ENCODE measurements at places on chromosomes 6 and 20.

- peak; percentile 4 for DNase-seq
Observed at GRCh38 chr20:51156041-51156982, 133.4 kb upstream of the KCNG1 start.

DNA sequence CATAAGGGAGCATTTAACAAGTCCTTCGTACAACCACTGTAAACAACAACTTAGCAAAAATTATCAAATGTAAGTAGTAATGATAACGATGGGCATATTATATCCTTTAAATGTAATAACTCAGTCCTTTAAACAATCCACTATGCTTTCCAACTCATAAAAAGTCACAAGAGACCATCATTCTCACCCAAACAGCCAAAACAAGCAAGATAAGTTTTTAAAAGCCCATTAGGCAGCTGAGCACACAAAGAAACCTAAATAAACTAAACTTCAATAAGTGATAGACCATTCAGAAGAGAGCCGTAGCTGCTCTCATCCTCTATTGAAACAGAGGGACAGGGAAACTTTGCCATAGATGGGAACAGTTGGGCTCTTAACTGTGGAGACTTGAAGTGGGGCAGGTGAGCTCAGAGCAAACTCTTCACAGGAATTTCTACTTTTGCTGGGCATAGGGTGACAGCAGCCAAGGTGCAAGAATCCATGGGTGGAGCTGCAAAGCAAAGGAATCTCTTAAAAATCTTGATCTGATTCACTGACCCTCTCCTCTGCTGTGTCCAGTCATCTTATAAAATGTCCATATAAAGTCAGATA lies 22.5 kb downstream of the RAB22A start:
- no peak for DNase-seq

DNA sequence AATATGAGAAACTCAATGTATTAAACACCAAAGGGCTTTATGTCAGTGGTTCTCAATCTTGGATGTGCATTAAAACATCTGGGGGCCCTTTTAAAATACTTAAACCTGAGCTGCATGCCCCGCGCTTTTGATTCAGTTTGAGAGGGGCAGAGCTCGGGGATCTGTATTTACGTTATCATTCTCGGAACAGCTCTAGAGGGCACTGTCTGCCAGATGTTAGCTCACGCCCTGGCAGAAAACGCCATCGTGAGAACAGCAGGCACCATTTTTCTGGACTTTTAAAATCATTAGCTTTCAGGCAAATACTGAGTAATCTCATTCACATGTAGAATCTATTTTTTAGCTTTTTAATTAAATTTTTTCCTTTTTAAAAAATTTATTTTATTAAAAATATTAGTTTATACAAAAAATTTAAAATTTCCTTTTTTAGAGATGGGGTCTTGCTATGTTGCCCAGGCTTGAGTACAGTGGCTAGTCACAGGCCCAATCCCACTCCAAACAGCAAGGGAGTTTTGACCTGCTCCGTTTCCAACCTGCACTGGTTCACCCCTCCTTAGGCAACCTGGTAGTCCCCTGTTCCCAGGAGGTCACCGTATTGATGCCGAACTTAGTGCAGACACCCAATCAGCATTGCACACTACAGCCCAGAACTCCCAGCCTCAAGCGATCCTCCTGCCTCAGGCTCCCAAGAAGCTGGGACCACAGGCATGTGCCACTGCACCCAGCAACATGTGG lies 30.0 kb upstream of the ZNF133 start:
- no peak for DNase-seq

- DNase-seq, result no peak
Observed at GRCh38 chr20:48822879-48823385, 4.9 kb downstream of the PREX1 start.

DNA sequence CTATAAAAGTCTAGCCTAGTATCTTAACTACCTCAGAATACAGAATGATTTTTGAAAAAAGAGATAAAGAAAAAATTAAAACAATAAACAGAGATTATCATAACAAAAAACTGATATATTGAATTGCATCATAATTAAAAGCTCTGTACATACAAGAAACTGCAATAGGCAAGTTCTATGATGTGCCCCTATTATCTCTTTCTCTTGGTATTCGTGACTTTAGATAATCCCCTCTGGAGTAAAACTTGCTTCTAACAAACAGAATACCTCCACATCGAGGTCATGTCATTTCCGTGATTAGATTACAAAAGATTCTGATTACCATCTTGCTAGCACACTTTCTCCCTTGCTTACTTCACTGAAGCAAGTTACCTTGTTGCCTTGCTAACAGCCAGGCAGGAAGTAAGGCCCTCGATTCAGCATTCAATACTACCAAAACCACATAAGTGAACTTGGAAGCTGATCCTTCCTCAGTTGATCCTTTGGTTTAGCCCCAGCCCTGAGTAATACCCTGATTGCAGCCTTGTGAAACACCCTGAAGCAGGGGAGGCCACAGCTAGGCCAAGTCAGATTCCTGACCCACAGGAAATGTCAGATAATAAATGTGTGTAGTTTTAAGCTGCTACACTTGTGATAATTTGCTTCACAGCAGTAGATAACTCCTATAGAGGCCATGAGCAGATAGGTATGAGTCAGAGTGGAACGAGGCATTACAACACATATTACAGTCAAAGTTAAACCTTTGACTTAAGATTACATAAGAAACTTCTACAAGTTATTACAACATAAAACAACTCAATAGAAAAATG lies 53.7 kb upstream of the TMX4 start:
- DNase-seq, result no peak

GRCh38 chr6:121398127-121398526 lies 37.3 kb upstream of the GJA1 start:
- DNase-seq, result no peak

- DNase-seq, result no peak
Observed at GRCh38 chr6:166997768-166998255, 1.4 kb upstream of the CEP43 start.

DNA sequence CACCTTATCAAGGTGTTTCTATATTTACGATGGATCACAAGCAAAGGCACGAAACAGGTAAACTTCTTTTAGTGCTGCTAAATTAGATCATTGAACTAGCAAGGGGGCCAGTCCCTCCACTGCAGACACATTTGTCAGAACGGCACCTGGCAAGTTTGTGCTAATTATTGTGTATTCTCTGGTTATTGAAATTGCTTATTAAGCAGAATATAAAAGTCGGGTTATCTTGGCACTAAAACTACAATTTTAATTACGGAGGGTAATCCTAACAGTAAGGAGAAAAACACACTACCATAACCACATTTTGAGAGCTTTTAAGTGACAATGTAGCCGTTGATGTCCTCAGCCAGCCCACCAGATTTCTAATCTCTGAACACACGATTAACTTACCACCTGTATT lies 118.9 kb upstream of the BTN3A2 start:
- no peak for DNase-seq

DNA sequence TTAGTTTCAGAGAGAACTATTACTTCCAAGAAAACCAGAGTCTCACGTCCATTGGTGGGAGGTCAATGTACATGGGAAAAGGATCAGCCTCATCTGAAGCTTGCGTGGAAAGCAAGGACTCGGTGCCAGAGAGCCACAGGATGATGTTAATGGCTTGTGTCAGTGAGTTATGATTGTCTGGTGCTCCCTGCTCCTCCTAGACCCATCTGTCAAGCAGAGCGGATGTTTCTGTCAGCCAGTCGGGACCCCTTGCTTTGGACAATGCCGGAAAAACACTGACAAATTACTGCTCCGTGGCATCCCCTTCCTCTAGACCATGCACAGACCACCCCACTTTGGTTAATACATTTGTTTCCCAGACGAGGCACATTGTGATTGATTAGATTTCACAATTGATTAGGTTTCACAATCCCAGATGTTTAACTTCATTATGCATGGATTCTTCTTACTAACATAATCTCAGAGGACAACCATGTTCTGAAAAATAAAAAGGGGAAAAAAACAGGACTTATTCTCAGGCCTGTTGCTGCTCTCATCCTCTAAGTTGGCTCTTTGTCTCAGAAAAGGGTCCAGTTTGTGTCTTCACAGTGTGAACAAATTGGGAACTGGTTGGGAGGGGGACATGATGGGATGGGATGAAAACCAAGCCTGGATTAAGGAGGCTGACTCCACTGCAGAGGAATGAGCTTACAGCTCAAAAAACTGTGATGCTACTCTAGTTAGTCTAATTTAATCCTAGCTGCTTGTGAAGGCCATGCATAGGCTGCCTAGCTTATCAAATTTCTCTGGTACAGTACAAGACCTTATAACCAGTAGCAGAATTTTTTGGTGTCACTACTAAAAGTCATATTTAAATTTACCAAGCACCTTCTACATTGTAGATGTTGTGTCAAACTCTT lies 51.9 kb downstream of the UNC5CL start:
- DNase-seq, result no peak

GRCh38 chr6:143971482-143972205 lies 36.4 kb downstream of the PLAGL1 start:
- DNase-seq, result no peak

- DNase-seq, result no peak
Observed at GRCh38 chr6:37015532-37015931, 10.1 kb downstream of the FGD2 start.

DNA sequence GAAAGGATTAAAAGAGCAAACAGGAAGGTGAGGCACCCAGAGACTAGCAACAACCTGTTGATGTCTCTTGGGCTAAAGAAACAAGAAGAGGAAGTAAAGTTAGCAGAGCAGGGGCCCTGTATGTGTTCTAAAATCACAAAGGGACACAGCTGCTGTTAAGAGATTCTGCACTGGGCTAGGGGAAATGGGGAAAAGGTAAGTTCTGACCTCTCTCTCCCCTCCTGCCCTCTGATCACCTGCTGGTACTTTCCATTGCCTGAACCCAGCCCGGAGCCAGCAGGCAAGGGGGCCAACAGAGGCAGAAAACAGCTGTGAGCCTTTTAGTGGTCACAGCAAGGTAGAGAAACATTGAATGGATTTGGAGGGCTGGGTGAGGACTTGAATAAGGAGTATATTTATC lies 13.5 kb upstream of the CNR1 start:
- no peak for DNase-seq

GRCh38 chr6:116217069-116217468 lies 36.8 kb downstream of the TSPYL4 start:
- no peak for DNase-seq

- peak; percentile 61 for DNase-seq
Observed at GRCh38 chr6:109308018-109308492, 74.2 kb downstream of the CD164 start.

DNA sequence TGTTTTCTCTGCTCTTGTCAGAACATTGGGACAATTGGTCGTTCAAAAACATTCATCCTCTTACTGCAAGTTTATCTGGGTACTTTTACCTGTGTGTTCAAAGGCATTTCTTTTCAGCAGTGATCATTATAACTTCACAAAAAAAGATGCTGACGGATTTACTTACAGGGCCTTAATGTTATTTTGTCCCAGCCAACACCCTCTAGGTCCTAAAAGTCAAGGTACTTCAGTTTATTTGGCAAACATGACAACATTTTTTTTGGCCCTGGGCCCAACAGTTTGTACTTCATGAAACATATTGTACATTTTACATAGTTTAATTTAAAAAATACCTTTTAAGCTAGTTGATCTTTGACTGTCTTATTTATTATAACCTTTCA lies 241.2 kb upstream of the TAB2 start:
- no peak for DNase-seq

DNA sequence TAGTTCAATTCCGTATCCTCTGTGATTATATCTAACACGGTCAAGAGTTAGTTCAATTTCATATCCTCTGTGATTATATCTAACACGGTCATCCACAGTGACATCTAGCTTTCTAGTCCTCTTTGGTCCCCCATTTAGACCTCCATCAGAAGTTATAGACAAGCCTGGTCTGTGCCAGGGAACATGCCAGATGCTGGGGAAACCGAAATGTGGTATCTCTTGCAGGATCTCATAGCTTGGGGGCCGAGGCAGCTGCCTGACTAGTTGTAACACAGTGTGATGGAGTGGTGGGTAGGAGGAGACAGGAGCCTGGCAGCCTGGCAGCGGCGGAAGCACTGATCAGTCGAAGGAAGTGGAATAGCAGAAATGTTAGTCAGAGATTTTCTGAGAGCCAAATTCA lies 13.8 kb upstream of the SMOC2 start:
- DNase-seq, result no peak

DNA sequence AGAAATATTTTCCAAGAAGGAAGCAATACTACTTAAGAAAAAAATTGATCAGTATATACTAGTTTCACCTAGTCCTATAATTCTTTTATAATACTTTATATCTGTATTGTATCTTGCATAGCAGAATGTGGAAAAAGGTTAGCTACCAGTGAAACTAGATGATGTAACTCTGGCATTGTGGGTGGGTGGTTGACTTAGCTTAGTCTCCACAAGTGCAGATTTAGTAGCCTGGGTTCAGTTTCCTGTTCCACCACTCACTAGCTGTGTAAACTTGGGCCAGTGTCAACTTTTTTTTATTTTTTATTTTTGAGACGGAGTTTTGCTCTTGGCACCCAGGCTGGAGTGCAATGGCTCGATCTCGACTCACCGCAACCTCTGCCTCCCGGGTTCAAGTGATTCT lies 2.0 kb downstream of the MUC21 start:
- no peak for DNase-seq

- no peak for DNase-seq
Observed at GRCh38 chr6:13120483-13121482, 207.6 kb downstream of the TBC1D7 start.

- no peak for DNase-seq
Observed at GRCh38 chr6:156256161-156256560, 521.0 kb upstream of the ARID1B start.

GRCh38 chr20:25198663-25199383 lies 3.3 kb downstream of the ENTPD6 start:
- no peak for DNase-seq

DNA sequence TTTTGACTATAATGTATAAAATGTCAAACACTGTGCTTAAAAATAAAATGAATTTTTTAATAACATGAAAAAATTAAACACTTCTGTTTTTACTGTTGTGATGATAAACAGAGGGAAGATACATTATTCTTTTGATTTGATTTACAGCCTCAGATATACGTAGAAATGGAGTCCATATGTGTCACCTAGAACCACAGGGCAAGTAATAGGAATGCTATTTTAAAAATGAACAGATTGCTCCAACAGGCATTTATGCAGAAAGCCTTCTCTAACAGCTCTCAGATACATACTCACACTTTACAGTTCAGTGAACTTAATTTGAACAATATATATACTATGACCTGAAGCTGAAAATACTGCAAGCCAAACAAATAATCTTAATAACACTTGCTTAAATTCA lies 1551.0 kb downstream of the GRIK2 start:
- DNase-seq, result no peak

- DNase-seq, result no peak
Observed at GRCh38 chr6:137427656-137428290, 66.4 kb downstream of the OLIG3 start.

- DNase-seq, result no peak
Observed at GRCh38 chr20:23061734-23062561, 12.5 kb upstream of the THBD start.

- no peak for DNase-seq
Observed at GRCh38 chr20:62700261-62700930, 8.2 kb upstream of the NTSR1 start.

All from AG09319 (cell line).